ENCODE measurements at places on chromosomes 1 and 21.
A peak's percentile ranks its signal among the peaks of the same experiment; 100 is the strongest.

DNA sequence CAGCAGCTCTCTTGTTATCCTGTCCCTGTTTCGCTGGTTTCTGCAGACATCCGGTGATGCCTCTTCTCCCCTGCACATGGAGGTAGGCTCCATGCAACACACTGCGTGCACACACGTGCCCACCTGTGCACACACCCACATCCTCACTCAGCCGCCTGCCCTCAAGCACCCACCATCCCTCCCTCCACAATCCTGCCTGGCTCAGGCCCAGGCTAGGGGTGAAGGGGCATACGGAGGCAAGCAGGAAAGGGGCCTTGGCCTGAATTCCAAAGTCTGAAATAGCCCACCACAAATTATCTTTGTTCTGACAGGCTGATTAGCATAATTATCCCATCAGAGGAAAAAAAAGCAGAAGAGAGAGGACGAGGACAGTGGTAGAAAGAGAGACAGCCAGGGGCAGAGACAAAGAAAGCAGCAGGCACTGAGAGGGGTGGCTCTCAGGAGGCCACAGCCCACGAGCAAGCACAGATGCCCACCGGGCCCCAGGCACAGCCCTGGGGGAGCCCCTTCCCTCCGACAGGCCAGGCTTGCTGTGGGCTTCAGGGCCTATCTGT lies 73.2 kb downstream of the GRIK3 start:
- no peak for DNase-seq

- DNase-seq: no peak
These were observed 267.4 kb downstream of the NPHP4 start for GRCh38 chr1:5724847-5725246.

DNA sequence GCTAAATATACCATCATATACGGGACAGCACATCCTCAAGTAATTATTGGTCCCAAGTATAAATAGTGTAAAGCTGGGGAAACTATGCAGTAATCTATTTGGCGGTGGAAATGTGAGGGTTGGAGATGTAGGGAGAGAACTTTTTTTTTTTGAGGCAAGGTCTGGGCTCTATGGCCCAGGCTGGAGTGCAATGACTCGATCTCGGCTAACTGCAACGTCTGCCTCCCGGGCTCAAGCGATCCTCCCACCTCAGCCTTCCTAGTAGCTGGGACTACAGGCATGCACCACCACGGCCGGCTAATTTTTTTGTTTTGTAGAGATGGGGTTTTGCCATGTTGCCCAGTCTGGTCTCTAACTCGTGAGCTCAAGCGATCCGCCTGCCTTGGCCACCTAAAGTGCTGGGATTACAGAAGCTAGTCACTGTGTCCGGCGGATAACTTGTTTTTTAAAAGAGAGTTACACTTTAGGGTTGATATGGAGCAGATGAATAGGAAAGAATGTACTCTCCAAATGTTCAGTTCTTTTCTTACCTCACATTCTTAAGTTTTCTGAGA lies 1.9 kb downstream of the IFT25 start:
- DNase-seq: no peak

DNA sequence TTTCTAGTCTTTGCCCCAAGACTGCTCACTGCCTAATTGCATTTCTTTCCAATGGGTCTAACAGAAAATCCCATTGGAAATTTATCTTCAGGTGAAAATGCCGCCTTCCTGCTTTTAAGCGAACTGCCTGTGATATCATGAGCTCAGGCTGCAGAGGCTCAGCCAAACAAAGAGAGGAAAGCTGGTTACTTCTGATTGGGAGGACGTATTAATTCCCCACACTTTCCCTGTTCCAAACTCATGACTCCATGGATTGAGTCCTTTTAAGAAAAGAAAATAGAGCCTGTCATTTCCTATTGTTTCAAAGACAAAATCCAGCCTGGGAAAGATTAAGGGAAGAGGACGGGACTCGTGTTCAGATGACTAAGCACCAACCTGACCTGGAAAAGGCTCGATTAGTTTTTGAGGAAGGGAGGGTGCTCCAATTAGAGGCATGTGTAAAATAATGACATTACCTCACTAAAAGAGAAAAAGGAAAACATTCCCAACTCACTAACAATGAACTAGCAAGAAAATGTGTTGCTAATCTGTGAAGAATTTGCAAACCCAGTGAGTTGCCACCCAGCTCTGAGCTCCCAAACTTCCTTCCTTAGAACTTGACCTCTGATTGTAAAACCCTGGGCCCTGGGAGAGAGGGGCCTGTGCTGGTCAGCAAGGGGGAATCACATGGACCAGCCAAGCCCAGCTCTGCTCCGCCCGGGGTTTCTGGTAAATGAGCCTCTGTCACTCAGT lies 61.2 kb downstream of the TCP10L start:
- peak; percentile 82 for DNase-seq

DNA sequence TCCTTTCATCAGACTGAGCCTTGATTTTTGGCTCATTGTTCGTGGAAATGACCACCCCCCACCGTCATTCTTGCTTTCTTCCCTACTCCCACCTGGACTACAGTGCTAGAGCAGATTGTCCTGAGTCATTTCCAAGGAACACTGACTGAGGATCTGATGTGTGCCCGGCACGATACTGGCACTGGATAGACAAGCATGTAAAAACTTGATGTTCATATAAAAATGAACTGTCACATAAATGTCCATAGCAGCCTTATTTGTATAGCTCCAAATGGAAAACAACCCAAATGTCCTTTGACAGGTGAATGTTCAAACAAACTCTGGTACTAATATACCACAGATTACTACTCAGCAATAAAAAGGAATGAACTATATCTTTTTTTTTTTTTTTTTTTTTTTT lies 18.6 kb upstream of the SLC45A3 start:
- no peak for DNase-seq

DNA sequence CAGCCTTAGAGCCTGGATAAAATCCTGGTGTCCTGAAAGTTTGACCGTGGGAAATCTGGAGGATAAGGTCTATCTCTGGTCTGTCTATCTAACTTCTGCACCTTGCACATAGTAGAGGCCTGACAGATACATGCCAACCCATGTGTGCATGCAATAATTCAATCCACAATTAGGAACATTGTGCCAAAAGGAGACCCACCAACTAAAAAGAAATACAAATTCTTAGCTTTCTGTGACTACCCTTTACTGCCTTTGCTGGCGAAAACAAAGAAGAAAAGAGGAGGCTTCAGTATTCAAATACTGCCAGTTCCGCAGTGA lies 381 bp upstream of the KLHL20 start:
- no peak for DNase-seq

DNA sequence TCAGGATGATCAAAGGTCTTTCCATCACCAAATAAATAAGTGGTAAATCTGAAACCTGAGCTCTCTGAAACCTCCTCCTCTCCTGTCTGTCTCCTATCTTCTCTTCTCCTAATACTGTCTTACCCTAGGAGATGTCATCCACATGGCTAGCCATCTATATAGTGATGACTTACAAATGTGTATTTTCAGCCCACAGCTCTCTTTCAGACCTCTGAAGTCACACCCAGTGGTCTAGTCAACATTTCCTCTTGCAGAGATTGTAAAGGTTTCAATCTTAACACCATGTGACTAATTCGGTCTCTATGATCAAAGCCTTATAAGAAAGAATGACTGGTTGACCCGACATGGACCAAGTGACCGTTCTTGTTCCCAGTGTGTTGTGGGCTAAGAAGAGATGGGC lies 63.1 kb upstream of the DPT start:
- no peak for DNase-seq

DNA sequence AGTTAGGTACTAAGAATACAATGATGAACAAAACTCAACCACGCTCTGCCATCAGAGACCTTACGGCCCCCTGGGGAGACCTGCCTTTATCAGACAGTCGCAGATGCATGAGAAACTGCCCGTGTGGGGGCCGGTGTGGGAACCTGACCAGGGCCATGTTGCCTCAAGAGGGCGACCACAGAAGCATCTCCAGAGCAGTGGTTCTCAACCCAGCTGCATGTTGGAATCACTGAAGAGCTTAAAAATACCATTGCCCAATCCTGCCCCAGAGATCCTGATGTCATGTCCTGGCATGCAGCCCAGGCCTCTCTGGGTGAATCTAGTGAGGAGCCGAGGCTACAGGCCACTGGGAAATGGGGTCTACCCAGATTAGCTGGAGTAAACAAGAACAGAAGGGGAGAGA lies 108.7 kb downstream of the PRDM2 start:
- no peak for DNase-seq

DNA sequence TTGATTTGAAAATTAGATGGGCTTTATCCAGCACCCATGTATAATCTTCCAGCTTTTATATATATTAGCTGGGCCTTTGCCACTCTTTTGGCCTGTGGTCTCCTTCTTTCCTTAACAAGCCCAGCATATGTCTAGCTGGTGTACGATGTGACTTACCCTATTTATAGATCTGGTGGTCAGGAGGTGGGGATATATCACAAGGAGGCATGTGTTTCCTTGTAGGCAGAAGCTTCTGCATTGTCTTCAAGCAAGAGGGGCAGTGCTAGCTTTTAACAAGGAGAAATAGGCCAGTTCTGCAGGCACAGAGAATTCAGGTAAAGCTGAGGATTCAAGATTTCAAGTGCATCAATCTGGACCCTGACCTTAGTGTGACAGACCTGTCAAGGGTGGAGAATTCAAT lies 38.0 kb upstream of the DNASE2B start:
- no peak for DNase-seq

- no peak for DNase-seq
These were observed 724.3 kb upstream of the CXADR start for GRCh38 chr21:16788584-16788983.

DNA sequence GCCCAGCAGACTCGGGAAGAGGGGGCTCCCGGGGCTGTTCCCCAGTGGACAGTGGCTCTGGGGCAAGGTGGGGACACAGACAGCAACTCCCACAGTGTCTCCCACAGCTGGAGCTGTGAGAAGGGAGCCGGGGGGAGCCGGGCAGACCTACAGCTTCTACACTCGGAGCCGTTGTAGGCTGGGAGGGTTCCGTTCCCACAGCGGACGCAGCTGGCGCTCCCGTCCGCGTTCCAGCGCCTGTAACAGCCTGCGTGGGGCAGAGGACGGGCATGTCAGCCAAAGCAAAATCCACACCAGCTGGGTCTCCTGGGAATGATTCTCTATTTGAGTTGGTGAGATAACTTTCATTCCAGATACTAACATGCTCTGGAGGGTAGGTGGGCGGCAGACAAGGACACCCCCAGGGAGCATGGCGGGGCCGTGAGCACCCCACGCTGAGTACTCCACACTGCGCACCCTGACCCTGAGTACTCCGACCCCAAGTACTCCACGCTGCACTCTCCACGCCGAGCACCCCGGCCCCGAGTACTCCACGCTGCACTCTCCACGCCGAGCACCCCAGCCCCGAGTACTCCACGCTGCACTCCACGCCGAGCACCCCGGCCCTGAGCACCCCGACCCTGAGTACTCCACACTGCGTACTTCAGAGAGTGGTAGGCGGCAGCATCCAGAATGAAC lies 13.4 kb upstream of the RNF223 start:
- DNase-seq: no peak

- DNase-seq: no peak
These were observed 37.3 kb downstream of the VANGL2 start for GRCh38 chr1:160437432-160438316.

- peak; percentile 1 for DNase-seq
These were observed 57.9 kb downstream of the SLAMF6 start for GRCh38 chr1:160465123-160465522.

- DNase-seq: no peak
These were observed 122.7 kb downstream of the LMO4 start for GRCh38 chr1:87451229-87451920.

GRCh38 chr21:26020510-26020909 lies 150.1 kb downstream of the APP start:
- DNase-seq: no peak

- DNase-seq: peak; percentile 85
These were observed 28.1 kb downstream of the SHISA4 start for GRCh38 chr1:201916649-201917249.

GRCh38 chr1:7042322-7043190 lies 257.3 kb downstream of the CAMTA1 start:
- peak; percentile 42 for DNase-seq

DNA sequence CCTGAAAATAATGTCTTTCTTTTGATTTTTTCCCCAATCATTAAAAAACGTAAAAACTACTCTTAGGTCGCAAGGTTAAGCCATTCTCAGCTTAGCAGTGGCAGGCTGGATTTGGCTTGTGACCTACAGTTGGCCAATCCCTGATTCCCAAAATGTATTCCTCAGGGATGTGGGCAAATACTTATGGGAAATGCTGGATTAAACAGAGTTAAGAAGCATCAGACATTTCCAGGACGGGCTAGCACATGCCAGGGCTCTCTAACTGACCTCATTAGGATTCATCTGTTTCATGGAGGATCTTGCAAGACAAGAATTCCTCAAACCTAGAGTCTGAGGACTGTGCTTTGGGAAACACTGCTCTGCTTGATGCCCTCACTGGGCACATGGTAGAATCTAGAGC lies 982 bp upstream of the IL24 start:
- DNase-seq: no peak

DNA sequence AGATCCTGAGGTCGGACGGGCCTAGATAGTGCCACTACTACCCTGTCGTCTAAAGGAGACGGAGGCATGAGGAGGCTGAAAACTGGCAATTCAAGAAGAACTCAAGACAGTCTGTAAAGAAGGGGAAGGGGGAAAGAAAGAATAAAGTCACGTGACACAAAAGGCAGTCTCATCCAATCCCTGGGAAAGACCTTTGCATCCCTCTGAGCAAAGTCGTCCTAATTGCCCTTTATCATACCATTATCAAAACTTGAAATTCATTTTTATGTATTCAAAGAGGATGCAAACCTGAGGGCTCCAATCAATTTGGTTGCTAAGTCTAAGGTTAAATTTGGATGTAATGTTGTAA lies 2.2 kb downstream of the DUSP10 start:
- DNase-seq: no peak

- DNase-seq: no peak
These were observed 315.0 kb upstream of the VAMP3 start for GRCh38 chr1:7455796-7456721.

GRCh38 chr1:6512245-6512907 lies 20.9 kb upstream of the PLEKHG5 start:
- DNase-seq: no peak

DNA sequence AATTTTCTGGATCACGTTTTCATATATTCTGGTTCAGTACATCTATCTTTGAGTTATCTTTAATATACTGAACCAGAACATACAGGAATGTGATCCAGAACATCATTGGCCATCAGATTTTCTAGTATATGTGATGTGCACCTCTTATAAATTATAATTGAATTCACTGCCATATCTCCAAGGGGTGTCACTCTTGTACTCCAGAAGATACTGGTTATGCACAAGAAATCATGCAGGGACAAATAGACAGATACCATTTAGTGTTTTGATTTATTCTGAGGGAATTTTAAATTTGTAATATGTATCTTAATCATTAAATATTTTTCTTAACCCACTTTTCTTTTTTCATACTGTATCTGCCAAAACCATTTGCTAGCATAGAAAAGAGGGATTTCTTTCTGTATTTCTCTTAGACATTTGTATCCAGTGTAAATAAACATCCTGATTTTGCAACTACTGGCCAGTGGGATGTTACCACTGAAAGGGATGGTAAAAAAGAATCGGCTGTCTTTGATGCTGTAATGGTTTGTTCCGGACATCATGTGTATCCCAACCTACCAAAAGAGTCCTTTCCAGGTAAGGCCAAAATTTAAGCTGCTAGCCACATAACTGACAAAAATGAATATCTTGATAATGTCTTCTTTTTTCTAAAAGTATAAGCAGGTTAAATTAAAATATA lies 16.7 kb downstream of the FMO3 start:
- DNase-seq: no peak

Data from astrocyte of the spinal cord (primary cell).